Activated CD4-positive, CD25-positive, alpha-beta regulatory T cell (primary cell): ENCODE measurements at places on chromosomes 5 and 9.

GRCh38 chr5:111961862-111962261 lies 204.9 kb upstream of the NREP start:
- no peak for DNase-seq

GRCh38 chr5:136435946-136436543 lies 70.7 kb upstream of the TRPC7 start:
- no peak for DNase-seq

GRCh38 chr9:117992006-117992405 lies 287.8 kb downstream of the TLR4 start:
- no peak for DNase-seq

GRCh38 chr5:121688781-121689180 lies 162.9 kb upstream of the FTMT start:
- no peak for DNase-seq

- no peak for DNase-seq
Observed at GRCh38 chr9:88932766-88933165, 58.5 kb upstream of the S1PR3 start.

DNA sequence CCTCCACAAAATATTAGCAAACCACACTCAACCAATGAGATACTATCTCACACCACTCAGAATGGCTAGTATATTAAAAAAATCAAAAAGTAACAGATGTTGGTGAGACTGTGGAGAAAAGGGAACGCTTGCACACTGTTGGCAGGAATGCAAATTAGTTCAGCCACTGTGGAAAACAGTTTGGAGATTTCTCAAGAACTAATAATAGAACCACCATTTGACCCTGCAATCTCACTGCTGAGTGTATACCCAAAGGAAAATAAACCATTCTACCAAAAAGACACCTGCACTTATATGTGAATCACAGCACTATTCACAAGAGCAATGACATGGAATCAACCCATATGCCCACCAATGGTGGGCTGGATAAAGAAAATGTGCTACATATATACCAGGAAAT lies 393.5 kb downstream of the PDE4D start:
- DNase-seq, result no peak

DNA sequence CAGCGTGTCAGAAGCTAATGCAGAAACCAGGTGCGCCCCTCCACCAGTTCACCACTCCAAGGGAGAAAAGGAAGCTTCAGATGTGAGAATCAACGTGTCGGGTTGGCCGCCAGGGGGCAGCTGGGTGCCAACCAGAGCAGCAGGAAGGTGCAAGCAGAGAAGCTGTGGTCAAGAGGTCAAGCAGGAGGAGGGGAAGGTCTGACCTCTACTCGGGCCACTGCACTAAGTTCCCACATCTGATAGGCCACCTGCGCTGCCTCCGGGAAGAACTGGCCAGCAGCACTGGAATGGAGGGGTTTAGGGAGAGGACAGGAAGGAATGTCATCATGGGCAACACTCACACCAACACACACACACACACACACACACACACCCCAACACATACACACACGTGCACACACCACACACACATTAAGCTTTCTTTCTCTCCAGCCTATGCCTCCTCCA lies 31.4 kb downstream of the ANXA6 start:
- DNase-seq, result peak; percentile 48

GRCh38 chr5:94830520-94830919 lies 212.1 kb downstream of the SLF1 start:
- DNase-seq, result no peak

DNA sequence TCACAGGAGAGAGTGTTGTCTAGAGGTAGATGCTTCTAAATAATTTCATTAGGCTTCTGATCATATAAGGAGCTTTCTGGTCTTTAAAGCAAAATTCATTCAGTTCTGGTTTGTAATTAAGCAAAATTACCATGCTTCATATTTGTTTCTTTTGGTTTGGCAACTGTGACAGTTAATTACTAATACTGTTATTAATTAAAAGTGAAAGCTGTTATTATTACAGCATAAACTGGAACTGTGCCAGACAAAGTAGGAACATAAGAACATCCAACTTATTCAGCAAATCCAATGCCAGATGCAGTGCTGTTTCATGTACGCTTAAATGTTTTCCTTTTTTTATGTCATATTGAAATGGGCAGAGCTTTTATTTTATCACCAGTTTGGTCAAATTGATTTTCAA lies 70.4 kb upstream of the DAB2 start:
- DNase-seq, result no peak

DNA sequence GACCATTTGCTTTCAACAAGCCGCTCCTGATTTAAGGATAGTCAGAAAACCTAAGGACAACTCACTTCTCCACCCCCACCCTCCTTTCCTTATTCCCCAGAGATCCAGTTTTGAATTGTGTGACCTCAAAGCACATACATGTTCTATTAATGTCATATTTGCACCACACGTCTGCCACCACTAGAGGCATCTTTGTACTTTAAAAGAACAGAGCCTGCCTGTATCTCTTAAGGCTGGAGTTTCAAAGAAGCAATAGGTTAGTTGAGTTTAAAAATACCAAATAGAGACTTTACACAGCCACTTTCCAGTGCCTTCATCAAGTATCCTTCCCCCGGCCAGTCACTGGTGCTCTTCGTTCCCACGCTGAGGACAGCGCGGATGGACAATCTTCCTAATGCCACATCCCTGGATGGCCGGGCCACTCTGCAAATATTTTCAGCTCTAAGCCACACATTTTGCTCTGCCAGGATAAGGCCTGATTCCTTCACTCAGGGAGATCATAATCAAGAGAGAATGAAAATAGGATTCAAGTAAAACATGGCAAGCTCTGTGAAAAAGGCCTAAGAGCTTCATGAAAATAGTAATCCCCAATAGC lies 146.3 kb downstream of the SNCAIP start:
- no peak for DNase-seq

DNA sequence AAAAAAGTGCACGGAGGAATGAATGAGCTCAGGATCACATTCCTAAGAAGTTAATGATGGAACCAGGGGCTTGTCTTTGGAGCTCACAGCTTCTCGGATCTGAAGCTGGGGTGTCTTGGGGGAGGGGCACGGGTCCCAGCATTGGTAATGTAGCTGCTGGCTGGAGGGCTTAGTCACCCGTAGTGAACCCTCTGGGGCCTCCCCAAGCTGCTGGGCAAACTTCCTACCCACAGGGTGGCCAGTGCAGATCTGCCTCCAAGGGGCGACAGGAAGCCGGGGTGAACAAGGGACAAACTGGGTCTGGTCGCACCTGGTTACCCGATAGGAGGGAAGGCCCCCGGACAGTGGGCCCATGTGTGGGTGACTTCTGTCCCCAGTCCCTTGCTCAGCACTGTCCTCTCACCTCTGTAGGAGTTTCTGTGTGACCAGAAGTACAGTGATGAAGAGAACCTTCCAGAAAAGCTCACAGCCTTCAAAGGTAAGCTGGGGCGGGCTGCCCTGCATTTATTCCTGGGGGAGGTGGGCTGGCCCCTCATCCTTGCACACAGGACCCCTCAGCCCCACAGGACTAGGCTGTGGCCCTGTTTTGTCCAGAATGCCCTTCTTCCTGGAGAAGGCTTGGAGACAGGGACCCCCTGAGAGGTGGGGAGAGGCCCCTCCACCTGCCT lies 14.1 kb upstream of the NUP214 start:
- DNase-seq, result no peak

- no peak for DNase-seq
Observed at GRCh38 chr5:68886814-68887213, 207.0 kb upstream of the SLC30A5 start.

- no peak for DNase-seq
Observed at GRCh38 chr5:34688015-34688810, 32.1 kb downstream of the RAI14 start.

DNA sequence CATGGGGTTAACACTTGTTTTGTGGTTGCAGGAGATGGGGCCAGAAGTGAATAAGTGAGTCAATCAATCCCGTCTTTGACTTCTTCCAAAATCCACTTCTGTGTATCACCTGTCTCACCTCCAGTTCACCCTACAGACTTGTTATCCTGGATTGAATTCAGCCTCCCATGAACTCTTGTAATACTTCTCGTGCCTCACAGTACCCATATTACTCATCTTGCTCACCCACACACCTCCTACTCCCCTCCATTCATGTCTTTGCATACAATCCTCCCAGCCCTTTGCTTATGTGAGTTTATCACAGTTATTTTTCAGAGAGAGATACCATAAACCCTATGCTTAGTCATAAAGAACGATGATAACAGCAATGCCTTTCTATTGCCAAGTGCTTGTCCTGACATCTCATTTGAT lies 52.9 kb upstream of the PAPPA start:
- DNase-seq, result no peak

DNA sequence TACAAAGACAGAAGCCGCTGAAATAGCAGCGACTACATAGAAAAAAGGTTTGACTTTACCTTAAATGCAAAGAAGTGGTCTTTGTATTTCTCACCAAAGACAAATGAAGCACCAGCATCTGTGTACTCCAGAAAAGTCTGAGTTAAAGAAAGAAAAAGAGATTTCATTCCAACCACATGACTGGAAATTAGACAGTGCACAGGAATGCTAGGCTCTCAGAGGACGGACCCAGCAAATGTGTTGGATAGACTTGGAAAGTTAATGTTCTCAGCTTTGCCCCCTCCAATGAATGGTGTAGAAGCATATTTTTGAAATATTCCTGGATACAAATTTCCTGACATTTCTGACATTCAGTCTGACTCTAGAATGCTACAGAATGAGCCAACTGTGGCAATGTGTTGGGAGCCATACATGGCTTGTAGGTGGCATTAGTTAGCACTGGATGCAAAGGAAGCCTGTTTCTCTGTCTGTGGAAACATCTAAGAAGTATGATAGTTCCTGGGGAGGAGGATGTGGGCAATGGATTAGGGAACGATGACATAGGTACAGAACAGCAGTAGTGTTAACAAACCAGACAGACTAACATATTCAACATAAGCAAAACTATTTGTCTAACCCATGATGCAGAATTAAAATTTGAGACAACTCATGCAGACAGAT lies 43.3 kb downstream of the SLC28A3 start:
- DNase-seq, result no peak

DNA sequence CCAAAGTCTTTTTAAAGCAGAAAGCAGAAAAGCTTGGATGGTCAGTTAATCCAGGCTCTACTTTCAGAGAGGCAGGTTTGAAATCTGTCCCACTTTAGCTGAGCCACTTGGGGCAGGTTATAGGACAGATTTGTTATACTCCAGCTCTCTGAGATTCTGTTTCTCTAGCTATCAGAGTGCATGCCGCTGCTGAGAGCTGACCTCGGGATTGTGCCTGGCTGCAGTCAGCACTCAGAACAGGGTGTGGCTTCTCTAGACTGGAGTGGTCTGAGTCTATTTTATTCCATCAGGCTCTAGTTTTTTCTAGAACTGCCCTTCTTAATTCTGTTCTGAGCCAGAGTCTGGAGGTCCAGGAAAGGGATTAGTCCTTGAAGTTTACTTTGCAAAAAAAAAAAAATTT lies 67.7 kb downstream of the NDFIP1 start:
- DNase-seq, result no peak

GRCh38 chr9:99282406-99282805 lies 60.3 kb downstream of the SEC61B start:
- DNase-seq, result no peak

DNA sequence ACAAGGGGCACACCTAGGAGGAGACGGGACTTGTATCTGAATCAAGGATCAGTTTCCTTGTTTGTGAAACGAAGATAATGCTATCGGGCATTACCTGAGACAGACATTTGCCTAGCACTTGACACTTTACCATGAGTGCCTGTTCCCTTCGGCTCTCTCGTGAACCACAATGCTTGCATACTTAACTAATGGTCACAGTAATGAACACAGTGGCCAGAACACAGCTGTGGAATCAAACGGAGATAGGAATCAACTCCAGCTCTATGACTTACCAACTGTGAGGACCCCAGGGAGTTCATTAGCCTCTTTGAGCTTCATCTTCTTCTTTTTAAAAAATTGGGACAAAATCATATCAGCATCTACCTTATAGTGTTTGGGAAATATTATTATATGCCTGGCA lies 207.8 kb downstream of the DRD1 start:
- DNase-seq, result no peak

DNA sequence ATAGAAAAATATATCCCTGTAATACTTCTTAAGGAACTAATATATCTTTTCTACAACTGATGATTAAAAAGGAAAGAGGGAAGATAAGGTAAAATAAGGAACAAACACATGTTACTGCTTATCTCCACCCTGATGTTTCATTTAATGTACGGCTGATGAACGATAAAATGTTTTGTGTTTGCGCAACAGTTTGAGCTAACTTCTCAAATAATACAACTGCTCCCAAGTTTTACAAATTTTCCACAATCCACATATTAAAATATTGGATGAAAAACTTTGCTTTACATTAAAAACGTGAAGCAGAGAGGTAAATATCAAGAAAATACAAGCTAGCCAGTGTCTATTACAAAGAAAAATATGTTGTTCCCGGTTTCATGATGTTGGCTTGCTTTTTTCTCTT lies 21.0 kb upstream of the CSNK1G3 start:
- no peak for DNase-seq

GRCh38 chr9:85730916-85731630 lies 10.7 kb downstream of the AGTPBP1 start:
- DNase-seq, result no peak

- no peak for DNase-seq
Observed at GRCh38 chr5:138790684-138791083, 37.5 kb downstream of the CTNNA1 start.

DNA sequence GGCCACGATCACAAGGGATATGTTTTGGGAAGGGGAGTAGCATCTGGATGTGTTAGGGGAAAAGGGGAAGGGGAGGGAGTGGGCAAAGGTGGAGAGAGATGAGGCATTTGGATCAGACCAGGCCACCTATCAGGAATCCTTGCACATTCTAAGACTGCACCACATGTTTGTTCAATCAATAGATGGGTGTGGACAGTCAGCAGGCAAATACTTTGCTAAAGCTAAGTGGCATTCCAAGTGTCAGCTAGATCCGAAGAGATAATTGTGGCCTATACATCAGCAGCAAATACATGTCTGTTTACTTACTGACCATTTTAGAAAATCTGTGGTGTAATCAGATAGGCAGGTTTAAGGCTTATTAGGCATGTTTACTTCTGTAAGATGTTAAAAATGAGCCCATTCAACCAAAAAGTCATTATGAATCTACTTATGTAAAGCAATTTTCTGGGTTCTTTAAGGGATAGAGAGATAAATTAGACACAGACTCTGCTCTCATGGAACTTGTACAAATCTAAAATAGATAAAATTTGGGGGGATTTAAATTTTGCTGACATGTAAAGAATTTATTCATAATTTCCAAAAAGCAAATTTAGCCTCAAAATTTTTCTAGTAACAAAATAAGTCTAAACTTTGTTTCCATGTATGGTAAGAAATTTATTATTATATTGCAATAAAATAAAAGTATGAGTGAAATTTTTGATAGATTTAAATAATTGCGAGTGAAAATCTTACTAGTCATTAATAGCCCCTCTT lies 107.3 kb downstream of the SNCAIP start:
- no peak for DNase-seq

GRCh38 chr9:14314929-14315874 lies 1.3 kb upstream of the NFIB start:
- DNase-seq, result no peak

- no peak for DNase-seq
Observed at GRCh38 chr5:42784132-42784531, 27.5 kb downstream of the CCDC152 start.
